Hippocampal formation (tissue), 2 donors: ENCODE measurements at places on chromosomes 5 and 9.

DNA sequence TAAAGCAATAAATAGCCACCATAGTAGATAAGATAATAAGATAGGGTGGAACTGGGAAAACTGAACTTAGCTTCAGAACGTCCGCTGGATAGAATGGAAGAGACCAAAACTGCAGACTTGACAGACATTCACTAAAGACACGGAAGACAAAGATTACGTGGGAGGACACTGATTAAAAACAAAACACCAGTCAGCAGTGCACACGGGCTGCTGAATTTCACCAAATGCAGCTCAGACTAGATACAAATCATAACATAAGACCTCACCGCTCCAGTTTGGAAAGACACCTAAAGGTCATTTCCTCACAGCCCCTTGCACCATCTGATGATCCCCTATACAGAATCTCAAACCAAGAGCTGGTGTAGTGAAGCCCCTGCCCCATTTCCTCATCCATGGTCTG is 2.9 kb upstream of the OR2Y1 start:
- DNase-seq = no peak

DNA sequence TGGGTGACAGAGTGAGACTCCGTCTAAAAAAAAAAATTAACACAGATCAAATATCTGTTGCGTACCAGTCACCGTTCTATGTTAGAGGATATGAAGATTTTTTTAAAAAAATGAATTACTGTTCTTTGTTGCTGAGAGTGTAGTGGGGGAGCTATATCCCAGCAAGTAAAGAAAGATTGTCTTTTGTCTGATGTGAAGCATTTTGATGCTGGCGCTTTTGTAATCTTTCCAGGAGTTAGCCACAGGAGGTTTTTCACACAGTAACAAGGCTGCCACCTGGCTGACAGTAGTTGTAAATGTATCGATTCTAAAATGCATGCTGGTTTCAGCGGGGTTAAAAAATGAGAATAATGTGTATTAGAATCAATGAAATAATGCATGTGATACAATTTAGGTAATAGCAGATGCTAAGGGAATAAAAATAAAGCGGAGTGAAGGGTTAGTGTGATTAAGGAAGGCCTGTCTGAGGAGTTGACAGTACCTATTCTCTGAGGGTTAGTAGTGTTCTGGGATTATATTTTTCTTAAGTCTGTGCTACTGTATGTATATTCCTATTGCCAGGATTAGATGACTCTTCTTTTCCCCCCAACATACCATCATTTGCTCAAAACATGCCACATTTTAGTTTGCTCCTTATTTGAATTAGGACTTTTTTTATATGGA is 3.4 kb downstream of the LMNB1 start:
- DNase-seq = peak; percentile 11

GRCh38 chr9:93244101-93244500 is 60.2 kb downstream of the WNK2 start:
- DNase-seq = no peak

DNA sequence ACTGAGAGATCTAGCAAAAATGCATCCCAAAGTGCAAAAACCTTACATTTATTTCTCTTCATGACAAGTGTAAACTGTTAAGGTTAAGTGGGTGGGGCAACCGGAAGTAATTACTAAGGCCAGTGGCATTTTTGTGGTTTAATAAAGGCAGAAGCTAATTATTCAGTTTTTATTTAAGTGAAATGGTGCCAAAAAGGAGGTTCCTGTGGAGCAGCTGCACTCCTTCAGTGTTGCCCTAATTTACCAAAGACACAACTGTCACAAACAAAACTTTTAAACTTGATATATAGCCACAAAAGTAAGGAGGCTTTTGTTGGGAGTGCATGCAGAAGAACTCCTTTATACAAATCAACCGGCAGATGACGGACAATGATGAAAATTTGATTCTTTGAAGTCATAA is 81.6 kb downstream of the NDUFS4 start:
- DNase-seq = no peak

- no peak for DNase-seq
These were observed 46.9 kb downstream of the HACD4 start for GRCh38 chr9:20984506-20984905.

- no peak for DNase-seq
These were observed 363.5 kb downstream of the CDH9 start for GRCh38 chr5:26674846-26675245.

DNA sequence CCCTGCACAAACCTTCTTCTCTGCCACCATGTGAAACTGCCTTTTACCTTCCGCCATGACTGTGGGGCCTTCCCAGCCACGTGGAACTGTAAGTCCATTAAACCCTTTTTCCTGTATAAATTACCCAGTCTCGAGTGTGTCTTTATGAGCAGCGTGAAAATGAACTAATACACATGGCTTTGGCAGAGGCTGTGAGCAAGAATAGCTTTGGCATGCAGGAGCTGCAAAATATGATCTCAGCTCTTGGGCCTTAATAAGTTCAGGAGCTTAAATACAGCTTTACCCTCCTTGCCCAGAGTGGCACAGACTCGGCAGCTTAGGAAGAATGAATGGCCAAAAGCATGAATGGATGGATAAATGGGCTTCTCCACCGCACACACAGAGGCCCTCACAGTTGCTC is 15.7 kb upstream of the SLC36A1 start:
- DNase-seq = no peak

DNA sequence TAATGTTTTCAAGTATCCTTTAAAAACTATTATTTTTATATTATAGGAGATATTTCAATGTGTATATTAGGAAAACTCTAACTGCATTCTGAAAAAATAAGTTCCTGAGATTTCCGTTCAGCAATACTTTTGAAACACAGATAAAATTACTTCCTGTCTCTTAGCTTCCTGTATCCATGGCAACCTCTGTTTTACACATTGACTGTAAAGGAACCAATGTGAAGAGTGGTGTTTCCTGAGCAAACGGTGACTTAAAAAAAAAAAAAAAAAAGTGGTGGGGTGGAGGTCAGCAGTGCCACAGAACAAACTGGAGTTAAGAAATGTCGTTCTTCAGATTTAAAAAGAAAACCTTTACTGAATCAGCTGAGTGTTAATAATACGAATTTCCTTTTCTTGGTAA is at the start of gene LRRC70:
LRRC70 (plus strand) TSS at position 280 of the 400 bp plus-strand sequence. CDS start 620 bp downstream, outside the sequence.
- no peak for DNase-seq
